Uterus (tissue), 4 donors: ENCODE measurements at places on chromosomes 7 and 10. TPM values are rescaled to one million over a fixed set of nuclear protein-coding genes. Genes with fewer than 3 reads are reported as not detected.
A peak's percentile ranks its signal among the peaks of the same experiment; 100 is the strongest.

DNA sequence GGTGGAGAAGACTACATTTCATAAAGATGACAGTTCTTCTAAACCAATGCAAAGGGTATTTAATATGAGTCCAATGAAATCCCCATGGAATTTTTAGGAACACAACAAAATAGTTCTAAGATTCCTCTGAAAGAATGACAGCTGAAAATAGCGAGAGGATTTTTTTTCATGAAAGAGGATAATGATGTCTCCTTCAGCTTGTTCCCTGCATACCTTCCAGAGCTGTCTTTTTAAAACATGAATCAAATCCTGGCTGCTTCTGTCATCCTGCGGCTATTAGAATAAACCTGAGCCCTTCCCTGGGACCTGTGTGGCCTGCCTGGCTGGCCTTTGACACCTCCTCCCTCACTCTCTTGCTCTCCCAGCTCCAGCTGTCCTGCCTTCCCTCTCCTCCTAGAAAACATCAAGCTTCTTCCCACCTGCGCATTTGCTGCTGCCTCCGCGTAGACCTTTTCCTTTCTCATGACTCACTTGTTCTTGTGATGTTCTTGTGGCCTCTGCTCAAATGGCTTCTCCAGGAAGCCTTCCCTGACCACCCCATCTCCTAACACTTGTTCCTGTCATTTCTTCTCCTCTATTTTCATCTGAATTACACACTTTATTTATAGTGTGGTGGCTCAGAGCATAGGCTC, 57.4 kb downstream of the EEPD1 start:
- H3K27ac ChIP-seq, result no peak overlapping the region
- no peak overlapping the region for H3K4me3 ChIP-seq
- H3K27me3 ChIP-seq, result no peaks in the 10 kb centered on the region
- H3K4me1 ChIP-seq, result no peaks in the 10 kb centered on the region
- no peak for DNase-seq
- H3K36me3 ChIP-seq, result no peaks in the 10 kb centered on the region

The MYL10 gene
- total RNA-seq, result not detected

- H3K27me3 ChIP-seq, result no peaks in the 10 kb centered on the region
- no peak for DNase-seq
These were observed 179.2 kb downstream of the DYNC1I1 start for GRCh38 chr7:95951531-95951930.

- no peaks in the 10 kb centered on the region for H3K36me3 ChIP-seq
- no peak overlapping the region for H3K27ac ChIP-seq
- no peak for DNase-seq
- H3K4me1 ChIP-seq, result peaks cover 4% of the 10 kb centered on the region
These were observed 242.5 kb downstream of the CELF2 start for GRCh38 chr10:11260170-11260569.

DNA sequence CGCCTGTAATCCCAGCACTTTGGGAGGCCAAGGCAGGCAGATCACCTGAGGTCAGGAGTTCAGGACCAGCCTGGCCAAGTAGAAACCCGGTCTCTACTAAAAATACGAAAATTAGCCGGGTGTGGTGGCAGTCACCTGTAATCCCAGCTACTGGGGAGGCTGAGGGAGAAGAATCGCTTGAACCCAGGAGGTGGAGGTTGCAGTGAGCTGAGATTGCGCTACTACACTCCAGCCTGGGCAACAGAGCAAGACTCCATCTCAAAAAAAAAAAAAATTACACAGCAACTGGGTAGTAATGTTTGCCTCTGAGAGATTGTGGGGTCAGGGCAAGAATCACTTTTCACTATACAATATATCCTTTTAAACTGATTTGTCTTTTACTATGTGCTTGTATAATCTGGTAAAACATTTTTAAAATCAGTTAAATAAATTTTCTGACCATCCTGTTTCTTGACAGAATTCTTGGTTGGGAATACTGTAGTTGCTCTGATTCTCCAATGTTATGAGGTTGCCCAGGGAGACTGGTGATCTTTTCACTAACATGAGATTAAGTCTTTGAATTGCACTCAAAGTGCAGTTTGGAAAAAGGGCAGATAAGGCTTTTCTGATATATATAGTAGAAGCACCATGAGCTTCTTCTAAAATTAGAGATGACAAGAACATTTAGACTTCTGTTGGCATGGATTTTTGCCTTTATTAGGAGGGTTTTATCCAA, 1.5 kb downstream of the ENTPD7 start:
- H3K27ac ChIP-seq, result no peak overlapping the region
- H3K27me3 ChIP-seq, result no peaks in the 10 kb centered on the region
- peaks cover 5% of the 10 kb centered on the region for H3K4me1 ChIP-seq
- no peak overlapping the region for H3K4me3 ChIP-seq
- DNase-seq, result no peak

- no peak for DNase-seq
- no peaks in the 10 kb centered on the region for H3K4me1 ChIP-seq
These were observed 490.6 kb downstream of the NEBL start for GRCh38 chr10:20406281-20407104.

- no peaks in the 10 kb centered on the region for H3K36me3 ChIP-seq
- peak overlapping the region; percentile 83 for H3K27ac ChIP-seq
- no peak overlapping the region for H3K4me3 ChIP-seq
- H3K27me3 ChIP-seq, result no peaks in the 10 kb centered on the region
These were observed 60.4 kb downstream of the NEURL1 start for GRCh38 chr10:103553743-103554487.

The HSPA12A gene
- total RNA-seq, result 23.2 TPM

DNA sequence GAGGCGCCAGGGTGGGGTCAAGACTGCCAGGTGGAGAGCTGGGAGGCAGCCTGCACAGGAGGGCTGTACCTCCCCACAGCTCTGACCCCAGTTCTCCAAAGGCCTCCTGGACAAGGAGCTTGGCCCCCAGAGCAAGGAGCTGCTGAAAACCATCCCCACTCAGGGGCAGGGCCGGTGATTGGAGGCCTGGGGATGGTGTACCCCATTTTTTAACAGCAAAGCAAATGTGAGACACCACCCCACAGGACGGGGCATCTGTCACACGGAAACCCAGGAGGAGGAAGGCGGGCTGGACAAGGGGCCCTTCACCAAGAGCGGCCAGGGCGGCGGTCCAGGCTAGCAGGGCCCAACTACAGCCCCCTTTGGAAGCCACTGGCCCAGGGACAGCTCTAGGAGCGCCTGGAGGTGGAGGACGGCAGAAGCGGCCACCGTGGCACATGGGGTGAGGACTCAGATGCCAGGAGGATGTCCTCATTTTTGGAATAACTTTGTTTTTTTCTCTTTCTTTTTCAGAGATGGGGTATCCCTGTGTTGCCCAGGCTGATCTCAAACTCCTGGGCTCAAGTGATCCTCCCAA, 56.4 kb upstream of the TNRC18 start:
- H3K4me1 ChIP-seq, result no peaks in the 10 kb centered on the region
- H3K36me3 ChIP-seq, result no peaks in the 10 kb centered on the region
- DNase-seq, result no peak
- no peak overlapping the region for H3K27ac ChIP-seq

The HKDC1 gene
- total RNA-seq, result 4.0 TPM

GRCh38 chr7:10756981-10757380, 216.7 kb upstream of the PHF14 start:
- no peak for DNase-seq
- no peaks in the 10 kb centered on the region for H3K4me1 ChIP-seq
- no peaks in the 10 kb centered on the region for H3K36me3 ChIP-seq

GRCh38 chr7:370259-370625, 80.3 kb downstream of the FOXL3 start:
- H3K4me1 ChIP-seq, result no peaks in the 10 kb centered on the region
- no peaks in the 10 kb centered on the region for H3K27me3 ChIP-seq
- no peak for DNase-seq
- no peak overlapping the region for H3K27ac ChIP-seq
- H3K36me3 ChIP-seq, result no peaks in the 10 kb centered on the region

- peak overlapping the region; percentile 59 for H3K27ac ChIP-seq
- DNase-seq, result no peak
- no peaks in the 10 kb centered on the region for H3K27me3 ChIP-seq
- H3K4me1 ChIP-seq, result no peaks in the 10 kb centered on the region
- H3K36me3 ChIP-seq, result no peaks in the 10 kb centered on the region
- H3K4me3 ChIP-seq, result no peak overlapping the region
These were observed 48.2 kb upstream of the ZMIZ1 start for GRCh38 chr10:79020605-79021004.

GRCh38 chr10:116553378-116553980, 7.7 kb downstream of the PNLIP start:
- no peak for DNase-seq
- no peaks in the 10 kb centered on the region for H3K27me3 ChIP-seq
- no peak overlapping the region for H3K4me3 ChIP-seq
- no peak overlapping the region for H3K27ac ChIP-seq
- H3K36me3 ChIP-seq, result no peaks in the 10 kb centered on the region
- H3K4me1 ChIP-seq, result no peaks in the 10 kb centered on the region

GRCh38 chr7:16063716-16064675, 357.3 kb downstream of the CRPPA start:
- no peaks in the 10 kb centered on the region for H3K36me3 ChIP-seq
- no peaks in the 10 kb centered on the region for H3K4me1 ChIP-seq
- no peak overlapping the region for H3K4me3 ChIP-seq
- H3K27ac ChIP-seq, result no peak overlapping the region

DNA sequence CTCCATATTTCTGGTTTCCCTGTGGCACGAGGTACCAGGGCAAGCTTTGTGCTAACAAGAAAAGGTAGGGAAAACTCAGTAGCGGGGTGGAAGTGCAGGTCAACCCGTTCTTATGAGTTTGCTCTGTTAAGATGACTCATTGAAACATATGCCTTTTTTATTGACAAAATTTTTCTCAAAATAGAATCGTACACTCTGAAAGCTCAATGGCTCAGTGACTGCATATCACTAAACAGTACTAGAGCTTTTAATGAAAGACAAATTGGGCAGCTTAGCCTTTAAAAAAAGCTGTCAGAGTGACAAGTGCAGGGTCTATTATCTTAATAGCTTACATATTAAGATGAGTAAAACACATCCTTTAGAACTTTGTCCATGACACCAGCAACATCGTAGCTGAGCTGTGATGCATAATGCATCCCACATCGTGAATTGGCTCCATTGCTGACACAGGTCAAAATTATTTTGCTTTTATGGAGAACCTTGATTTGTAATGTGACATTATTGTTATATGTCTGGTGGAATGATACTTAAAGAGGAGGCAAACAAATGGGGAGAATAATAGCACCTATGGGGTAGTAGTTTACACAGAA, 264.4 kb downstream of the ETV1 start:
- no peaks in the 10 kb centered on the region for H3K36me3 ChIP-seq
- no peak overlapping the region for H3K4me3 ChIP-seq
- H3K27me3 ChIP-seq, result no peaks in the 10 kb centered on the region
- H3K27ac ChIP-seq, result no peak overlapping the region
- no peaks in the 10 kb centered on the region for H3K4me1 ChIP-seq

GRCh38 chr7:131741446-131741845, 185.0 kb upstream of the PODXL start:
- no peak overlapping the region for H3K4me3 ChIP-seq
- no peaks in the 10 kb centered on the region for H3K27me3 ChIP-seq
- no peaks in the 10 kb centered on the region for H3K36me3 ChIP-seq
- no peaks in the 10 kb centered on the region for H3K4me1 ChIP-seq
- no peak for DNase-seq
- H3K27ac ChIP-seq, result no peak overlapping the region

DNA sequence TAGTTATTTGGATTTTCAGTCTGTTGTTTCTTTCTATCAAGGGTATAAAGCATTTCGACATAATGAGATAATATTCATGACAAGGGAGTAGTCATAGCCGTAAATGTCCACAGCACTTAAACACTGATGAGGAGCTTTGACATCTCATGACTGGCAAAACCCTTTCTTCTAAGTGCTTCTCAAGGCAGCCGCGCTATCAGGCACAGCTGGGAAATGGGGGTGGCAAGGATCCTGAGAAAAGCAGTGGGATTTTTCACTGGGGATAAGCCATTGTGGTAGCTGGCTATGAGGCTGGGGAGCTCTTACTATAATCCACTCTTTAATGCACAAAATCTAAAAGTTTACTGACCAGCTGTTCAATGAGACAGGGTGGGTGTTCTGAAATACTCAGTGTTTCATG, 493.2 kb upstream of the KLF6 start:
- DNase-seq, result no peak
- no peaks in the 10 kb centered on the region for H3K27me3 ChIP-seq
- no peak overlapping the region for H3K27ac ChIP-seq
- H3K36me3 ChIP-seq, result no peaks in the 10 kb centered on the region

- H3K36me3 ChIP-seq, result no peaks in the 10 kb centered on the region
- DNase-seq, result no peak
- no peaks in the 10 kb centered on the region for H3K27me3 ChIP-seq
- no peak overlapping the region for H3K4me3 ChIP-seq
- no peak overlapping the region for H3K27ac ChIP-seq
- H3K4me1 ChIP-seq, result no peaks in the 10 kb centered on the region
These were observed 279.4 kb upstream of the LYZL1 start for GRCh38 chr10:29009464-29009863.

DNA sequence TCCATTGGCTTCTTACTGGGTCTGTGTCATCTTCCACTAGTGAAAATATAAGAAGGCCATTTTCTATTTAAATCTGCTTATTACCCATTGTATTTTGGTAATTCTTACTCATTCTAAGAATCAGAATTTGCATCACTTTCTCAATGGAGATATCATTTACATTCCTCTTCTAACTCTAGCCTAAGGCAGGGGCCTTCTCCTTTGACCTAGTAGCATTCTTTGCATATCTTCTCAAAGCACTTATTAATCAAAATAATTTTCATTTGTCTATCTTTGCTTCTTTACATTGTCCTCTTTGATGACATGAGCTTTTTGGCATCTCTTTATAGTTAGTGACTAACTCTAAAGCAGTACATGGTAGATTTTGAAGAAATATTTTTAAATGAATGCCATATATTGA, 400.9 kb upstream of the SEMA3D start:
- H3K4me3 ChIP-seq, result no peak overlapping the region
- H3K27ac ChIP-seq, result no peak overlapping the region
- no peaks in the 10 kb centered on the region for H3K36me3 ChIP-seq
- H3K27me3 ChIP-seq, result no peaks in the 10 kb centered on the region

GRCh38 chr10:100743626-100744135, 1.7 kb upstream of the PAX2 start:
- DNase-seq, result no peak
- H3K36me3 ChIP-seq, result no peaks in the 10 kb centered on the region
- H3K4me3 ChIP-seq, result no peak overlapping the region

The ELAPOR2 gene
- total RNA-seq, result 9.7 TPM

- peak overlapping the region; percentile 59 for H3K27ac ChIP-seq
- H3K4me3 ChIP-seq, result no peak overlapping the region
- no peaks in the 10 kb centered on the region for H3K36me3 ChIP-seq
- DNase-seq, result no peak
- H3K27me3 ChIP-seq, result no peaks in the 10 kb centered on the region
These were observed 3.1 kb upstream of the KNDC1 start for GRCh38 chr10:133156674-133157579.

The VIPR2 gene
- total RNA-seq, result 3.4 TPM

DNA sequence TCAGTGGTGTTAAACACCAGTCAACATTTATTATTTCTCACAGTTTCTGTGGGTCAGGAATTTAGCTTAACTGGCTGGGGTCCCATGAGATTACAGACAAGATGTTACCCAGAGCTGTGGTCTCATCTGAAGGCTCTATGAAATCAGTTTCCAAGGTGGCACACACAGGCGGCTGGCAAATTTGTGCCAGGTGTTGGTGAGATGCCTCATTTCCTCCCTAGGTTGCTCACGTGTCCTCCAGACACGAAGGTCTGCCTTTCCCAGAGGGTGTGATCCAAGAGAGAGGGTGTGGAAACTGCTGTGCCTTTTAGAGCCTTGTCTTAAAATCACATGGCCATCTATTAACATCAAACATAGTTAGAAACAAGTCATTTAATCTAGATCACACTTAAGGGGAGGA, 209.0 kb downstream of the JCAD start:
- H3K27ac ChIP-seq, result peak overlapping the region; percentile 29
- DNase-seq, result no peak
- no peaks in the 10 kb centered on the region for H3K4me1 ChIP-seq

GRCh38 chr7:121119047-121119446, 130.5 kb downstream of the CPED1 start:
- H3K27ac ChIP-seq, result no peak overlapping the region
- H3K4me1 ChIP-seq, result no peaks in the 10 kb centered on the region
- no peaks in the 10 kb centered on the region for H3K27me3 ChIP-seq
- no peak overlapping the region for H3K4me3 ChIP-seq
- DNase-seq, result no peak

The GPR15LG gene
- not detected for total RNA-seq
